Esophagus squamous epithelium (tissue), 5 donors: ENCODE measurements at places on chromosomes 11 and 22.

DNA sequence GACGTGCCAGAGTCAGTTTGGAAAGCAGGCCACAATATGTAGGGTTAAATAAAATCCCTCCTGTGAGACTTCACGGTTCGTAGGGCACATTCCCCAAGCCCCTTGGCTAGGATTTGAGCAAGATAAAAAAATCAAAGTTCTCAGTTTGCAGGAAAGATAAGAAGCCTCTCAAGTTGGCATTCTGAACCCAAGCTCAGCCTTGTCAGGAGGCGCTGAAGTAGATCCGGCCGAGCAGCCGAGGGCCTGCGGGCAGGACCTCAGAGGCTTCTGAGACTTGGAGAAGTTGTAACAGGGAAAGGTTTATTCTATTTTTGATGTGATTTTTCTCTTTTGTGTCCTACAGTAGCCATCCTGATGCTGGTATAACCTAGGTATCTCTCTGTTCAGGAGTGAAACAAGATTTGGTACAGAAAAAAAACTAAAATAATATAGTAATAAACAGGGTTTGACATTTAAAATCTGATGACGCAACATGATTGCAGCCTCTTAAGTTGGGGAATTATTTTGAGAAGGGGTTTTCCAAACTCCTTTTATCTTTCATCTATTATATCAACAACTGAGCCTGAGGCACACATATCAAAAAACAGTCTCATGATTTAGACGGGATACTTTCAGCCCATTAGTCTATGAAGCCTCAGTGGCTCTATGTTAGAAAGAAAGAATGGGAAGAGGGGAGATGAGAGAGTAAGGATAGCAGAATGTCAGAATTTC lies 10.1 kb downstream of the PATE2 start:
- DNase-seq: no peak

- DNase-seq: no peak
These were observed 19.7 kb upstream of the CTTN start for GRCh38 chr11:70378506-70379134.

GRCh38 chr11:129992161-129992944 lies 10.3 kb downstream of the PRDM10 start:
- no peak for DNase-seq

GRCh38 chr11:20367313-20367948 lies 3.9 kb downstream of the HTATIP2 start:
- no peak for DNase-seq

- no peak for DNase-seq
These were observed 16.9 kb downstream of the TNRC6B start for GRCh38 chr22:40194656-40195055.

DNA sequence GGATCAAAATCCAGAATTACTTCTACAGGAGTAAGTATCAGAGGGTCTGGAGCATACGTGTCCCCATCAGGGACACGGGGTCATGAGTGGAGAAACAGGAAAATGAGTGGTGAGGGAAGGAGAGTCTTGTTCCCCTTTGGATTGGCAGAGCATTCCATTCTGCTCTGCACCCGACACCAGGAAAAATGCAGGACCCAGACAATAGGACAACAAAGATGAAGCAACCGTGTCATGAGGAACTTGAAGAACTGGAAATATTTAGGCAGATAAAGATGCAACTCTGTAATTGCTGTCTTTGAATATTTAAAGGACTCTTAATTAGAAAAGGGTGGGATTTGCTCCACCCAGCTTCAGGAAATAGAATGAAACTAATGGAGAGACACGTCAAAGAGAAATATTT lies 89.0 kb upstream of the BLID start:
- no peak for DNase-seq

- no peak for DNase-seq
These were observed 118.2 kb upstream of the CRYBB3 start for GRCh38 chr22:25081409-25081824.

GRCh38 chr11:122144752-122145151 lies 28.7 kb upstream of the BLID start:
- DNase-seq: no peak

DNA sequence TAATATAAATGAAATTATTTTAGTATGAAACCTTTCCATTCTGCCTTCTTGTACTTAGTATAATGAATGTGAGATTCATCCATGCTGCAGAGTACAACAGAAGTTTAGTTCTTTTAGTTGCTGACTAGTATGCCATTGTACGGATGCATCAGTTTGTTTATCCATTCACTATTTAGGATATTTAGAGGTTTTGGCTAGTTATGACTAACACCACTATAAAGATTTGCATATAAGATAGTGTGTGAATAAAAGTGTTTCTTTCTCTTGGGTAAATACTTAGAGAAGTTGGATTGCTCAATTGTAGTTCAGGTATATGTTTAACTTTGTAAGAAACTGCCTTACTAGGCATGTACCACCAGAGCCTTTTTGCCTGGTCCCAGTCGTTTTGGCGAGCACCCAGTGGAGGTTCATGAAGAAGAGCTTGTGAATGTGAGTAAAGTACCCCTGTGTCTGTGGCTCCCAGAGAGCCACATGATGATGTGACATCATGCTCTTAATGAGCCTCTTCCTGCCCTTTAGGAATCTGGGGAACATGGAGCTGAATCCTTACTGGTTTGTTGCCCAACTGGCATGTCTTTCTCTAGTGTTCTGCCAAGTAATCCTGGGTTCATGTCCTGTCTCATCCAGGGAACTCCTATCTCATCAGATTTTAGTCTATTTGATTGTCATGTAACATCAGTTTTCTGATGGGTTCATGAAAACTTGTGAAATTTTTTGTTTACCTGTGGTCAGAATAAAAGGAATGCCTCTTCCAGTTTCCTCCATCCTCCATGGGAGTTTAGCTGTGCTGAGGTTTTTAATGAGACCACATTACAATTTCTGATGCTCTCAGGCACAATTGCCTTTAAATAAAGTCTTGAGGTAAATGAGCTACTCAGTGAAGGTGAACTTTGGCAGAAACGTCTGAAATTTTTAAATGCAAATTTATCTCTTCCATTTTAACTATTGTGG lies 234.8 kb downstream of the CASP12 start:
- DNase-seq: no peak

DNA sequence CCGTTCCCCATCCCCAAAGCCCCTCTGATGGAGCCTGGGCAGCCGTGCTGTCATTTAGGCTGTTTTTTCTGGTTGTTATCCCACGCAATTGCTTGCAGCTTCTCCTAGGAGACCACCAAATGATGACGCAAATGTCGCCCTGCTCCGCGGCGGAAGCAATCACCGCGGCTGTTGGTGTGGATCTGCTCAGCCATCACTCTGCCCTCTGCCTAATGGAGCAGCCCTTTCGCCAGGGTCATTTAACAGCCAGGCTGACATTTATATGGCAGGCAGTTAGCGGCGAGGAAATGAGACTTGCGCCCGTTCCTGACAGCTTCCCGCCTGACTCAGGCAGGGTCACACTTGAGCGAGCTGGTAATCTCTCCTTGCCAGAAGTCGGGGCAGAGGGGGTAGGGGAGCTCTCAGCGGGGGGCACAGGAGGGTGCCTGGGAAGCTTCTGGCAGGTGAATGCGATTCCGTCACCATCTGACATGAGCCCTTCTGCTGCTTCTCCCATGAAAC lies 97.9 kb upstream of the RTL6 start:
- no peak for DNase-seq

DNA sequence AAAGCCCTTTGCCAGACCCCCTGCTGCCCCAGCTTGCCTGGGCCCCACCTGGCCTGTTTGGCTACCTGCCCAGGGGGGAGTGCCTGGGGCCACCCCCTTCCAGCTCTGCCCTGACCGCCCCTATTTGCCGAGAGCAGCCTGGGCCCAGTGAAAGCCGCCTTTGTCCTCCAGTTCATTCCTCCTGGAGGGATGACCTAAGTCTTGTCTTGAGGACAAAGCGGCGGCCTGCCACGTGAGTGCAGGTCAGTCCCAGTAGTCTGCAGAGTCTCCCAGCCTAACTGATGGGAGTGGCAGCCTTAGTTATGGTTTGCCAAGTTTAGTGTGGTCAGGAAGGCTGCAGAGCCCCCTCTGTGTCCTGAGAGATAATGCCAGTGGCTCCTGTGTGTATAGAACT lies 115.9 kb upstream of the CRYBB3 start:
- DNase-seq: no peak

- no peak for DNase-seq
These were observed 5.2 kb upstream of the WEE1 start for GRCh38 chr11:9568161-9568853.
